Activated CD4-positive, alpha-beta memory T cell treated with anti-CD3 and anti-CD28 coated beads for 36 hours (primary cell): ENCODE measurements at places on chromosomes 1 and 21. TPM values are rescaled to one million over a fixed set of nuclear protein-coding genes. Genes with fewer than 3 reads are reported as not detected.

The CLDN17 gene
- not detected for total RNA-seq

DNA sequence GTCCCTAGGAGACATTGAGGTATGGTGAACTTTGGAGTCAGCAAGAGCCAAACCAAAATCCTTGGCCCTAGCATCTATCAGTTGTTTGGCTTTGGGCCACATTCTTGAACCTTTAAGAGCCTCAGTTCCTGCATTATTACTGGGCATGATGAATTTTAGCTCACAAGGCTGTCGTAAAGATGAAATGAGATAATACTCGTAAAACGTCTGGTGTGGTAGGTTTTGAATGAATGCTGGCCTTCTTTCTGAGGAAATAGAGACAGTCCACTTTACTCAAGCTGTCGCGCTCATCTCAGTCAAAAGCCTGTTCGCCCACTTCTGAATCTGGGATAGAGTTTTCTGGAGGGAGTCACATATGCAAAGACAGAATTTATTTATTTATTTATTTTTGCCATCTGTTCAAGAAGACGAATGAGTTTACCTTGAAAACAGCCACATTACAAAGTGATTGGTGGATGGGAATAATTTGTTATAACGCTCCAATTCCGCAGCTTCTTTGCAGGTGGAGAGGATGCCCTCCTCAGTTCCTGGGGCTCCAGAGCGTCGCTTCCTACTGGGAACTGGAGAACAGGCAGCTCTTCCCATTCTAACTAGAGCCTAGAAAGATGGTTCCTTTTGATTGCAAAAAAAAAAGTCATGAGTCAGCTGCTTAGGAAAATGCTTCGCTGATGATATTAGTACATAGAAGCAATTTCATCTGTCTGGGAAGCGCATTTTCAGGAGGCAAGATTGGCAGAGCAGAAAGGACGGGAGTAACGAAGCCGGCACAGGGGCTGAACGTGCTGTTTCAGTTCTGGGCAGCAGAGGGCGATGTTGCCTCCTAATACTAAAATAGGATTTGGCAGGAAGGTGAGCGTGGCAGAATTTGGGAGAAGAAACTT is 49.9 kb upstream of the CYP2J2 start:
- peak; percentile 59 for DNase-seq

The DMRTA2 gene
- not detected for total RNA-seq

DNA sequence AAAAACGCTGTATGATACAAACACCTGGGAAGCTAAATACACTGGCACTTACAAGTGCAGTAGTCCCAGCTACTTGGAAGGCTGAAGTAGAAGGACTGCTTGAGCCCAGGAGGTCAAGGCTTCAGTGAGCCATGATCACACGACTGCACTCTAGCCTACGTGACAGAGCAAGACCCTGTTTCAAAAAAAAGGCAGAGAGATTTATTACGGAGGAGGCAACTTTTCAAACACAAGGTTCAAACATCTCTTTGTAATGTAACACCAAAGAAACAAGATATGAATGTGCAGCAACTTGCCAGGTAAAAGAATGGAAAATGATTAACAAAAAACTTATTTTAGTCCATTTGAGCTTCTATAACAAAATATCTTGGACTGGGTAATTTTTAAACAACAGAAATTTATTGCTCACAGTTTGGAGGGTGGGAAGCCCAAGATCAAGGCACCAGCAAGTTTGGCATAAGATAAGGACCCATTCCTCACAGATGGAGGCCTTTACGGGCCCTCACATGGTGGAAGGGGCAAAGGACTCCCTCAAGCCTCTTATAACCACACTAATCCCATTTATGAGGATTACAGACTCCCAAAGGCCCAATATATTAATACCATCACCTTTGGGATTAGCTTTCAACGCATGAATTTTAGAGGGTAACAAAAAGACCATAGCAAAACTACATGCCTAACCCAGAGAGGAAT is 73.3 kb downstream of the EVI5 start:
- DNase-seq, result no peak

DNA sequence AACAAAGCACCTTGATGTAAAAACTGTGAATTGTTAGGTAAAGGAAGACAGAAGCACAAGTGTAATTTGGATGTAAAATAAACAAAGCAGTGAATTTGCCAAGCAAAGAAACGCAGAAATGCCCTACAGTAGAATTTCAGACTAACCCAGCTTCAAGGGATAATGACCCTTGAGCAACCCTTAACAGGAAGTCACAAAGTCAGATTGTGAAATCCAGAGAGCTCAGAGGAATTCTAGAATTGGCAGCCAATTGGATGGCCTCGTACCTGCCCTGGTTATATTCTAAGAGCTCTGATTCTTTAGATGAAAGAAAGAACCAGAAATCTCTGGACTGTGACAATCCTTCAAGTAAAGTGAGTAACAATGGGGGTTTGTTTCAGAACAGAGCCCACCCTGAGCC is 152.7 kb upstream of the CHRM3 start:
- DNase-seq, result no peak

- DNase-seq, result no peak
These were observed 219.8 kb downstream of the NEGR1 start for GRCh38 chr1:72062584-72062983.

The NKAIN1 gene
- total RNA-seq, result not detected

The AUNIP gene
- total RNA-seq, result 7.8 TPM

The SON gene
- total RNA-seq, result 270 TPM

DNA sequence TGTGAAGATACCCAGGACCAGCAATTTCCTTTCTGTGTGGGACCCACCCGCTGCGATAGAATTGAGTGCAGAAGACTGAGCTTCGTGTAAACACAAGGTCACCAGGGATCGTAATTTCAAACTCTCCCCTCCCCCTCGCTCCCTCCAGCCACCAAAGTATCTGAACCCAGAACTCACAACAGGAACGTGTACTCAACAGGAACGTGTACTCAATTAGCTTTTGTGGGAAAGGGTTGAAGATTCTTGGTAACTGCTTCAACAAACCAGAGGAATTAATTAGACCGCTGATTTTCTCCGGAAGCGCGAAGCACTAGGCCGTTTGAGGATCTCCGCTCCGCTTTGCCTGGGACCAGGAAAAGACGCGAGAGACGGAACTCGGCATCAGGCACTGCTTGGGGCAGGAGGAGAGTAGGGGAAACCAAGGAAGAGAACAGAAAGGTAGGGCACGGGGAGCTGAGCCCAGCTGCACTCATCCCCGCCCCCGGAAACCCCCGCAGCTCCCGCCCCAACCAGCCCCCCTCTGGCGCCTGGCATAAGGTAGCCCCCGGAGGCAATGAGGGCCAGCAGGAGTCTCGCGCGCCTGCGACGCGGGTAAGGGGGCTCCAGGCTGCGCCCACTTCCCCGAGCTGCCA is 453 bp downstream of the DRAM2 start:
- peak; percentile 56 for DNase-seq

GRCh38 chr1:166914111-166914510 is 38.0 kb upstream of the TADA1 start:
- DNase-seq, result no peak

DNA sequence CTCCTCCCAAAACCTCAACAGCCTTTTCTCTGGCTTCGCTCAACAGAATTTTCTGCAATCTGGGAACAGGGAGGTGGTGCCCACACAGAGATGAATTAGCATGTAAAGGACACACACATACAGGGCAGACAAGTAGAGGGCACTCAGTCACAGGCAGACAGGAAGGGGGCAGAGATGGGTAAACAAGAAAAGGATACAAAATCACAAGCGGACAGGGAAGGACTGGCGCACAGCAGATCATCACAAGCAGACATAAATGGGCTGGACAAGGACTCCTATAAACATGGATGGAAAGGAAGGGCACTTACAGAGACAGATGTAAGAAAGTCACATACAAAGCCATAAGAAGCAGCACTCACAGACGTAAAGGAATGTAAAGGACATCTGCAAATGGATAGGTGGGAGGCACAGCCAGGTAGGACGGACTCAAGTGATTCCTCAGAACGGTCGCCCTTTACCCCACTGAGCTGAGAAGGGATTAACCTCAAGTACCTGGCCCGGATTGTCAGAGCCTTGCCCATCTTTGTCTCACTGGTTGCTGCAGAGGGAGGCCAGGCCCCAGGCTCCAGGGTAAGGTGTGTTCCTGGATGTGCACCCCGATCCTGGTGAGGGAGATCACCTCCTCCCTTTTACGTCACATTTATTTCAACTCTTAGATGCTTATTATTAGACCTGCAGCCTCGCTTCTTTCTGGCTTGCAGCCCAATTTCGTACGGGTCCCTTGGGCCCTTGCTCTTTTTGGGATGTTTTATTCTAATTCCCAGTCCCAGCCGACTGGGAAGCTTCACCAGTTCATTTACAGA is 836 bp upstream of the PRCC start:
- no peak for DNase-seq

GRCh38 chr1:206816390-206817287 is 44.3 kb upstream of the IL10 start:
- peak; percentile 43 for DNase-seq

GRCh38 chr1:54517496-54517895 is 30.5 kb upstream of the ACOT11 start:
- DNase-seq, result no peak

DNA sequence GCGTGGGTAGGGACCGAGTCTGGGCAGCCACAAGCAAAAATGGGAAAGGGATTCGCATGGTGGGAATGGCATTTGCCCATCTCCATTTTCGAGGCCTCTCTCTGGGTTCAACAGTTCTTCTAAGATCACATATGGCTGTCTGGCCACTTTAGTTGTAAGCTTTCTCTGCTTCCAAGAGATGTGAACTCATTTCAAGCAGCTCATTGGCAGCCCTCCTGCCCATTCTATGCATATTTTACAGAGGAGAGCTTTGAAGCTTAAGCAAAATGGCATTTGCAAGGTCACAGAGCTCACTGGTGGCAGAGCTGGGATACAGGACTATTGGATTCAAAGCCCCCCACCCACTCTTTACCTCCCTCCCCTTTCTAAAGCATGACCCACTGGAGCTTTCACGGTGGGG is 93.7 kb downstream of the HHIPL2 start:
- DNase-seq, result no peak

- no peak for DNase-seq
These were observed 443.0 kb upstream of the RUNX1 start for GRCh38 chr21:35491920-35492678.

- no peak for DNase-seq
These were observed 34.7 kb downstream of the USH2A start for GRCh38 chr1:216388558-216388957.

The ADAMTS4 gene
- 3.0 TPM for total RNA-seq
